ENCODE measurements at places on chromosomes 7 and 10. TPM values are rescaled to one million over a fixed set of nuclear protein-coding genes. Genes with fewer than 3 reads are reported as not detected.

GRCh38 chr7:216360-217300, 24.3 kb downstream of the FAM20C start:
- no peak for DNase-seq

Gene MRM2
- polyA plus RNA-seq = 29.9 TPM

GRCh38 chr10:58718596-58718995, 205.9 kb downstream of the BICC1 start:
- DNase-seq = no peak

DNA sequence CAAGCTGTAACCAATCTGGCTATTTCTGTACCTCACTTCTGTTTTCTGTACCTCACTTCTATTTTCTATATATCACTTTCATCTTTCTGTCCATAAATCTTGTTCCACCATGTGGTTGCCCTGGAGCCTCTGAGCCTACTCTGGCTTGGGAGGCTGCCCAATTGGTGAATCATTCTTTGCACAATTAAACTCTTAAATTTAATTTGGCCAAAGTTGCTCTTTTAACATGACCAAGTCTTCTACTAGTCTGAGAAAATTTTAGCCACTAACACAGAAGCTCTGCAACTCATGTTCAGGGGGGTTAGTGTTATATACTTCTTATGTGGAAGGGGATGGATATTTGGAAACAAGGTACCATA, 503.5 kb downstream of the KIF20B start:
- no peak for DNase-seq

- no peak for DNase-seq
Observed at GRCh38 chr10:127878475-127879055, 14.2 kb downstream of the CLRN3 start.

Data from CD4-positive, alpha-beta memory T cell (primary cell).